NCI-H1105 treated with DMSO at 0.1 percent for 48 hours (cell line): ENCODE measurements at places on chromosomes 6 and 20.
A peak's percentile ranks its signal among the peaks of the same experiment; 100 is the strongest.

DNA sequence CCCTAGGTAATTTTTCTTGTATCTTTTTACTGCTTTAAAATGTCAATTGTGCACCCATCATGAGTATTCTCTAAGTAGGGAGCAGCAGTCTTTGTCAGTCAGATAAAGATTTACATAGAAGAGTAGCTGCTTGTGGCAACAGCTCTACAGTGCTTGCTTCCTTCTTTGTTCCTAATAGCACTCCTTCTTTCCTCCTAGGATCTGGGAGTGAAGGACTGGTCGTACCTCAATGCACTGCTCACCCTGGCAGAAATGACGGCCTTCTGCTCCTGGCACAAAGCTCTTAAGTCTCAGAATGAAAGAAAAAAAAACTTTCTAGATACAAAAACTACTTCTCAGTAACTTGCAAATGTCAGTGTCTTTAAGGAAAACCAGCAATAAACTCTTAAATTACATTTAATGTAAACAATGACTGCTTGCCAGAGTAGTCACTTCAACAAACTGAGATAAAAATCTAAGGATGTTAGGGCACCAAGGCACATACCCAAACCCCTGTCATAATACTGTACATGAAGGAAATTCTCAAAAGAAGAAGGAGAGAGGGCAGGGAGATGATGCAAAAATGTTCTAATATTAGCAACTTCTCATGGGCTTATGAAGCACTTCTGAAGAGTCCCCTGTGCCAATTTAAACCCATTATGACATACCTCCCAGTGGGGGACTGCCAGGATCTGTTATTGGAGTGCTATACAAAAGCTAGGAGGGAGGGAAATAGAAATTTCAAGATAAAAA is 34.0 kb downstream of the NCOA6 start:
- DNase-seq = peak; percentile 10

DNA sequence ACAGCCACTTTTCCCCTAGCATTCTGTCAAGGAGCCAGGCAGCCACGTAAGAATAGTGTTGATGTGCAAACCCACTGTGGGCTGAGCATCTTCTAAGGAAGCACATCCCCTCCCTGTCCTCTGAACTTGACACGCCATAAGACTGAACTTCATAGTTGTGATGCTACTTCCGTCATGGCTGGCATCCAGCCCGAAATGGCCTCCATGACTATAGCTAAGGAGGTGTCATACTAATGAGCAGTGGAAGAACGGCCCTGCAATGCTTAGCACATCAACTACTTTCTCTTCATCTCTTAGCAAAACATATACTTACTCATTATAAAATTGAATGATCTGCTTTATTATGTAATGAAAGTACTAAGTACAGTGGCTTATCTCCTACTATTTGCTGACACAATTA is 110.2 kb downstream of the GJA10 start:
- DNase-seq = no peak

- DNase-seq = peak; percentile 87
These were observed 3.2 kb downstream of the ZMYND8 start for GRCh38 chr20:47353239-47353691.

DNA sequence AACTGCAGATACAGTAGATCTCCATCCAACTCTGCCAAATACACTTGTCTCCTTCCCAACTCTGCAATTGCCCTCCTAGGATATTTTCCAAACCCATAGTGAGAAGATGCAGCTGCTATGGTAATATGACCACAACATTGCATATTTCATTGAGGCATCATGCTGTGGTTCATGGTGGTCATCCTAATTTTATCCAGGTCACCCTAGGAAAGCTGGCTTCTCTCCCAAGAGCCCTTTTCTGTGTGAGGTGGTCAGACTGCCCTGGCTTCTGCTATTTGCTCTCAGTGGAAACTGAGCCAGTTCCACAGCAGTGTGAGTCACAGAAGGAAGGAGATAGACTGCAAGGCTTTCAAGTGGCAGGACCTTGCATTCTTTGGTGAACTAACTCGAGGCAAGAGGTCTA is 5.5 kb downstream of the OGFRL1 start:
- no peak for DNase-seq
